ENCODE measurements at places on chromosomes 6 and 20.

- no peak for DNase-seq
These were observed 62.0 kb upstream of the TENT5A start for GRCh38 chr6:81814370-81815076.

DNA sequence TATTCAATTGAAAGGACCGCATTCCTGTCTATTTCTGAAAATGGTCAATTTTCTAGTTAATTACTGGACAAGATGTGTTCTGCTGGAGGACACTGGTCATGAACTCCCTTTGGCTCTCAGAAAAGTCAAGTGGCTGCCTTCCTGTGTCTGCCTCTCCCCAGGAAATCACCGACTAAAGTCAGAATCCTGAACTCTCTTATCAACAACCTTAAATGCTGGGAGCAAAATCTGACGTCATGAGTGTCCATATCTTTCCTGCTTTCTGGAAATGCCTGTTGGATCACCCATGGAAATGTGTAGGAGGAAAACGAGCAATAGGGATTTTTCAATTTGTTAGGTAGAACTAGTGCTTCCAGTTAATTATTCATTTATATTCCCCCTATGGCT is 53.5 kb upstream of the PLCB1 start:
- no peak for DNase-seq

DNA sequence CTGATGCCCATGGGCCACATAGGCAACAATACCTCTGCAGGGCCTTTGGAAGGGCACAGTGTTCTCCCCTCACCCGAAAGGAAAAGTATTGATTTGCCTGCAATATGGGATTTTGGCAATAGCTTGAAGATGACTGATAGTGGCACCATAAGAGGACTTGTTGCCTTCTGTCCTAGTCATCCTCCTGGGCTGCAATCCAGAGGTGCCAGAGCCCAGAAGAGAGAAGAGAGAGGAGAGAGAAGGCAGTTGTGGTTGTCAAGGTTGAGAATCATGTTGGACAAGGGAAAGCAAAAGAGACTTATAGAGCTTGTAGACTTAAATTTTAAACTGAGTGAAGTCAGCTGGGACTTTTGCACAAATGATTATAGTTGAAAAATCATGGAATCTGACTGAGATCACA is 14.6 kb downstream of the HDGFL1 start:
- DNase-seq: no peak

DNA sequence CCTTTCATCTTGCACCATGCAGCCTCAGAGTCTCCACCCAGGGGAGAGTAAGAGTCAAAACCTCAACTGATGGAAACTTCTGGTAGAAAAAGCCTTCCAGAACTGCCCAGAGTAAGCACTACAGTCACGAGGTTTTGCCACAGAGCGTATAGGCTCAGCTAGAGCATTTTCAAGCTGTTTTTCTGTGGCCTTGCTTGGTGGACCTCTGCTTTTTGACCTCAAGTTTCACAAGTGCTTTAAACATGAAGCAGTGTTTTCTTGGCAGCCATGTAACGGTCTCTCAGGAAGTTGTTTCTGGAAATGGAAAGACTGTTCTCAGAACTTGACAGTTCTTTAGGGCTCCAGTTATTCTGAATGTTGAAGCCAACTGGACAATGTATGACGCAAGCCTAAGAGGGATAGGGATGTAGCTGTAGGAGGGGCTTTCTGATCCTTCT is 146.5 kb downstream of the ZDHHC14 start:
- DNase-seq: no peak

GRCh38 chr6:6931071-6932025 is 176.4 kb upstream of the RREB1 start:
- DNase-seq: no peak

DNA sequence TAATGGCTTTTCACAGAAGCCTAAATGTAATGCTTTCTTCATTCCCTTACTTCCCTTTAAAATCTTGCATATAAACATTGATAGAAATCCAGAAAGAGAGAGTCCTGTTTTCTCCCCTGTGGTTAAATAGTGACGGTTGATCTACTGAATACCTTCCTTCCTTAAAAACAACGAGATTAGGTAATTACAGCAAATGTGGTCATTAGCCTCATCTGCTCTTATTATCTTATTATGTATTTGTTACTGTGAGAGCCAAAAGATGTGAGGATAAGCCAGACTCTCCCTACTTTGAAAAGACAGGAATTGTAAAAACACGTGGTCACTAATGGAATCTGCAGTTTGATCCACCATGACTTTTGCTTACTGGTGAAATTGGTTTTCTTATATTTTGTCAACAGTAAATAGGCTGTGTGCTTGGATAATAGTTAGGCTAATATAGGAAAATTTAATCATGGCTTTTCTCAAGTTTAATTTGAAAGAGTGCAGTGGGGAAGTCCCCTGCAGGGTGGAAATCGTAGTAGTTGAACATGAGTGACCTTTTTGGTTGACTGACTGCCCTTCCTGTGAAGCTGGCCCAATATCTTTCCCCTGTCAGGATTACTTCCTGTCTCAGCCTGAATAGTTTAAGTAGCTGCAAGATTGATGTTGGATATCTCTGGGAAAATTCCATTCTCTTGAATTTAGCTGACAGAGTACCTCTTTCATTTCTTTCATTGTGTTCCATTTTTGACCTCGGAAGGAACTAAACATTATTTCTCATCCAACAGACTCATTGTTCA is 62.8 kb downstream of the JARID2 start:
- no peak for DNase-seq

GRCh38 chr6:13248584-13248985 is 79.8 kb downstream of the TBC1D7 start:
- no peak for DNase-seq

- no peak for DNase-seq
These were observed 778 bp upstream of the ATF6B start for GRCh38 chr6:32128751-32129296.

- DNase-seq: no peak
These were observed 18.1 kb upstream of the SIRPA start for GRCh38 chr20:1876975-1877608.

- DNase-seq: no peak
These were observed 180.6 kb downstream of the PTPRK start for GRCh38 chr6:128339635-128340450.

GRCh38 chr6:1538369-1538768 is 71.3 kb upstream of the FOXC1 start:
- DNase-seq: no peak

DNA sequence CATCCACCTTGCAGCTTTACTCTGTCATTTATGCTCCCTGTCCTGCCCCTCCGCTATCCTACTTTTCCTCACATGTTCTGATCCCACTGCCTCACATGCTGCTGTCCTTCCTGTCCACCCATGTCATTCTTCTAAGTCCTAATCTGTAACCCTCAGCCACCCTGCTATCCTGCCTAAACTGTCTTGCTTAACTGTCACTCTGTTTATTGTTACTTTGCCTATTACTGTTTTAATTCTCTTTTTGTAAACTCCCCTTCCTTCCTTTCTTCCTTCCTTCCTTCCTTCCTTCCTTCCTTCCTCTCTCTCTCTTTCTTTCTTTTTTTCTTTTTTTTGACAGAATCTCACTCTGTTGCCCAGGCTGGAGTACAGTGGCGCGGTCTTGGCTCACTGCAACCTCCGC is 1.4 kb downstream of the CUL9 start:
- DNase-seq: no peak

GRCh38 chr20:48139262-48140041 is 354.2 kb upstream of the SULF2 start:
- no peak for DNase-seq

DNA sequence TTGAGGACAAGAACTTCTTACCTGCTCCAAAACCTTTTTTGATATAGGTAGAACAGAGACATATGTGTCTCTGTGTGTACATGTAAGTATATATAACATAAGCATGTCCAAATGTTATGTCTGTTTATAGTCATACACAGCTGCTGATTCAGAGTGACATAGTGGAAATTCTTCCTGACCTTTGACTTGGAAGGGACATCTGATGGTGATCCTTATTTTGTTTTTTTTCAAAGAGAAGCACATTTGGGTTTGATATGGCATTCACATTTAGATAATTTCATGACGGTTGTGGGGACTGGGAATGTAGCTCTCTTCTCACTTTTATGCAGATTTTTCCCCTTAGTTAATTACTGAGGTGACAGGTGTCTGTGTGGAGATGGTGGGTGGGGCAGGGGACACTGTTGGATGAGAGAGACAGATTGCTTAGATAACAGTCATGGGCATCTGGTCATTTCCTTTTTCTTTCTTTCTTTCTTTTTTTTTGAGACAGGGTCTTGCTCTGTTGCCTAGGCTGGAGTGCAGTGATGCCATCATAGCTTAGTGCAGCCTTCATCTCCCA is 39.0 kb downstream of the FARS2 start:
- DNase-seq: no peak

DNA sequence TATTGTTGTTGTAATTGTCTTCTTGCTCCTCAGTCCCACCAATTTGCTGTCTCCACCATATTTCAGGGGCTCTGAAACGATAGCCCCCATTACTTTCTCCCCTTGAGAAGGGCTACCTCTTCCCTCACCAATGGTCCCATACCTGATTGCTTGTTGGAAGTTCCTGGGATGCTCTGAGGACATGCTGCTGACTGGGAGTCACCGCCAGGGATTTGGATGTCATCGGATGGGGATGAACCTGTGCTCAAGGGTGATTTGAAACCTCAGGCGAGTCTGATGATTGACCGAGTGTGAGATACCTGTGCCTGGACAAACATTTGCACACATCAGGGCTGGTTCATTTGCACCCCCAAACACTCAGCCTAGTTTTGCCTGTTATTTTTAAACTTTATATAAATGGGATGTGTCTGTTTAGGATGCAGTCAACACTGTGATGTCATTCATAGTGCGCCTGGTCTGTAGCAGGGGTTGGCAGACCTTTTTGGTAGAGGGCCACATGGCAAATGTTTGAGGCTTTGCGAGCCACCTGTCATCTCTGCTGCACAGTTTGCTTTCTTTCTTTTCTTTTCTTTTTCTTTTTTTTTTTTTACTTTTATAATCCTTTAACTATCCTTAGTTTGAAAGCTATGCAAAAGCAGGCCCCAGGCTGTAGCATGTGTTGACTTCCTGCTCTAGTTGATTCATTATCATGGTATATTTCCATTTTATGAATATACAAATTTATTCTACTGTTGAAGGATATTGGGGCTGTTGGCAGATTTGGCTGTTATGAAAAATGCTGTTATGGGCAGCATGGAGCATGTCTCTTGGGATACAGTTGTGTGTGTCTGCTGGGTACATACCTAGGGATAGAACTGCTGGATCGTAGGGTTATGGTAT is 118.5 kb upstream of the PHACTR3 start:
- DNase-seq: no peak

DNA sequence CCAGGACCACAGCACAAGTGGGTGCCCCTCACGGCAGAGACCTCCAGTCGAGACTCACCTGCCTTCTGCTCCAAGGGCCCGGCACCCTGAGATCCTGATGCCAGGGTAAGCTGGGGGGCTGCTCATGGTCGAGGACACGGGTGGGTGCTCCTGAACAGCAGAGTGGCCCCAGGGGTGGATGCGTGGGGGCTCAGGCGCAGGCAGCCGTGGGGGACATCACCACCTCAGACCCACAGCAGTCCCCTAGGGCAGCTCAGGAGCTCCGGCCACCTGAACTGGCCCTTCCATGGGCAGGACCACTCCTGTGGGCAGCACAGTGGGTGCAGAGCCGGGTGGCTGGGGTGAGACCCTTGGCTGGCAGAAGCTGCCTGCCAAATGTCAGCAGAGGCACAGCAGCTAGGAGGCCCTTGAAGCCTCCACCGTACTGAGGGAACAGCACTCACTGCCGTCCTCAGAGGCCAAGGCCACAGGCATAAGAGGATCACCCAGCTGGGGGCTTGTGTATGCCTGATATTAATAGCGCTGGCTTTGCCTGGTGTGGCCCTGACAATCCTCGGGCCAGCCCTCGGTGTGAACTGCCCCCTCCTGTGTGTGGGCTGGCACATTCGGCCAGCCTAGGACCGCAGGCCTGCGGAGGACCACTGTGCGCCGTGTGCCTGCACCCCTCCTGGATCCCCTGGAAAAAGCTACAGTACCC is 5.4 kb downstream of the UCKL1 start:
- no peak for DNase-seq

- no peak for DNase-seq
These were observed 34.1 kb downstream of the UTRN start for GRCh38 chr6:144319211-144319610.

DNA sequence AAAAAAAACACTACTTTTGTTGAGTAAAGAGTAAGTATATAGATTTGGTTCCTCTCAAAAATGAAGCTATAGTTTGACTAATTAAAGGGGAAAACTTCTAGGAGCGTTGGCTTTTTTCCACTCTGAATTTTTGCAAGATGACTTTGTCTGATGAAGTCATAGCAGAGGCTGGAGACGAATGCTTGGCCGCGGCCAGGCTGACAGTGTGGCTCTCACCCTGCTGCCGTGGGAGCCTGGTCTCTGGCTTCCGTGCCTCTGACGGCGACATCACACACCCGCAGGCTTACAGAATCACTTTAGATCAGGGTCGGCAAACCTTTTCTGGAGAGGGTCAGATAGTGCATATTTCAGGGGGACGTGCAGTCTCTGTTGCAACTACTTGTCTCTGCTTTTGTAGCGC is 145.0 kb downstream of the PHACTR3 start:
- no peak for DNase-seq

GRCh38 chr20:2221921-2222320 is 73.9 kb upstream of the TGM3 start:
- DNase-seq: no peak

- DNase-seq: no peak
These were observed 62.1 kb upstream of the RBM24 start for GRCh38 chr6:17219098-17219497.

DNA sequence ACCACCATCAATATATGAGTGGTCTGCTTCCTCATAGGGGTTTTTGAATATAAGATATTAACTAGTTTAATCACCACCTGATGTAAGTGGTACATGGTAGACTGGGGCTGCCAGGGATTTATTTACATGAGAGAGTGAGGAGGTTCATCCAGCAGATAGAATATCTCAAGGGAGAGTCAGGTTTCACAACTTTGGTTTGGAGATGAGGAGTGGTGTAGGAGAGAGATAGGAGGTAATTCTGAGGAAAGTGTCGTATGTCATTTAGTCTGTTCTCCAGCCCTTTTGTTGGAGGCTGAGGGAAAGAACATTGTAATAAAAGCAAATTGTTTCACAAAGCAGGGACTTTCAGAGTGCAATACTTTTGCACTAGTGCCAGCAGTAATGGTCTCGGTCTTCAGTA is 16.8 kb downstream of the L3MBTL3 start:
- DNase-seq: no peak

- no peak for DNase-seq
These were observed 581.8 kb downstream of the EPM2A start for GRCh38 chr6:145153495-145153894.
